ENCODE measurements at places on chromosomes 7 and 10.

DNA sequence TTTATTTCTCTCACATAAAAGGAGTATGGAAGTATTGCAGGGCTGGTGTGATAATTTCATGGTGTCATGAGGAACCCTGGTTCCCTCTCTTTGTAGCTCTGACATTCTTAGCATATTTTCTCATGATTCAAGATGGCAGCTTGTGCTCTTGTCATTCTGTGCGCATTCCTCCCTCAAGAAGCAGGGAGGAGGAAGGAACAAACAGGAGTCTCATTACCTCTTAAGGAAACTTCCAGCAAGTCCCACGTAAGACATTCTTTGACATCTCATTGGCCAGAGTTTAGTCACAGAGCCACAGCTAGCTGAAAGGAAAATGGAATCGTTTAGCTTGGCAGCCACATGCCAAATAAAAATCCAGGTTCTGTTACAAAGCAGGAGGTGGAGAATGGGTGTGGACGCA is 546.8 kb downstream of the LRMDA start:
- no peak for DNase-seq

- DNase-seq = no peak
Measured at GRCh38 chr7:155864271-155864985, 52.2 kb upstream of the SHH start.

DNA sequence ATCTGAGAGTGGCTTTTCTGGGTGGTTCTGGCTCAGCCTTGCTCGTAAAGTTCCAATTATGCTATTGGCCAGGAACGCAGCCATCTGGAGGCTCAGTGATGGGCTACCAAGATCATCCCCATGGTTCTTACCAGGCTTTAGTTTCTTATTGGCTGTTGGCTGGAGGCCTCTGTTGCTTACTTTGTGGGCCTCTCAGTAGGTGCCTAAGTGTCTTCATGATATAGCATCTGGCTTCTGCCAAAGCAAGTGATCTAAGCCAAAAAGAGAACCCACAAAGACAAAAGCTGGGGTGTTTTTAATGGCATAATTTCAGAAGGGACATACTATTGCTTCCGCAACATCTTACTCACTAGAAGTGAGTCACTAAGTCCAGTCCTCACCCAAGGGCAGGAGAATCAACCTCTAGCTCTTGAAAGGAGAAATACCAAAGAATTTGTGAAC is 132.0 kb upstream of the MDFIC start:
- no peak for DNase-seq

GRCh38 chr10:29414501-29414900 is 125.6 kb downstream of the LYZL1 start:
- no peak for DNase-seq

- DNase-seq = no peak
Measured at GRCh38 chr7:104156842-104157277, 51.0 kb downstream of the ORC5 start.

Data from activated T-cell treated with anti-CD3 and anti-CD28 coated beads, Interleukin-2, amount 50 U/mL, for 1 hour (primary cell).